ENCODE measurements at places on chromosomes 2 and 18.

- DNase-seq: no peak
Observed at GRCh38 chr2:175742367-175742766, 259.7 kb downstream of the LNPK start.

DNA sequence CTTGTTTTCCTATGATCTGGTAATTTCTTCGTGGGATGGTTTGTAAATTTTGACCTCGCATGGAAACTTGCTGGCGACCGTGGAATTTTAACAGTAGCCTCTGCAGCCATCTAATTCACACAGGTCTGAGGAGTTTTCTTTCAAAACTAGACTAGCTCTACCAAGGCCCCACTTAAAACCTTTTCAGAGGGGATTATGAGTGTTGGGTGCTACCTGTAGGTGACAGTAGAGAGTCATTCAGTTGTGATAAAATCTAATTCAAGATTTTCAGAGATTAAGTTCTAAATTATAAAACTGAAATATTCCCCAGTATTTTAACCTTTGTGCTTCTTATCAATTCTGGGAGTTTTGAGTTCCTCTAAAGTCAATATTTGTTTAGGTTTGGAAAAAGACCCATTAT is 31.0 kb downstream of the THSD7B start:
- no peak for DNase-seq

- DNase-seq: no peak
Observed at GRCh38 chr2:29806461-29806860, 114.9 kb downstream of the ALK start.

DNA sequence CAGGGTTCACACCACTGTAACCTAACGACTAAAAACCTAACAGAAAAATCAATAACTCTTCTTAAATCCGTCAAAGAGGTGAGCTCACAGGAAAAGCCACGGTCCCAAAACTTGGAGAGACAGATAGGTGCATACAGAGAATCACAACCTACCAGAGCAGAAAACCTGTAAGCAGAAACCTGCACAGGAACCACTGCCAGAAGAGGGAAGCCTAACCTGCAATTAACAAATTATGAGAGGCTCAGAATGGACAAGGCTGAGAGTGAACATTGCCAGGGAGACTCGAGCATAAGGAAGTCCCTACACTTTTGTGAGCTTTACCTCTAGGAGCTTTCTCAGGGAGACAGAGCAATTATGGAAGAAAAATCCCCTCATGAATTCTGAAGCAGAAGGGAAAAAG is 156.2 kb upstream of the NETO1 start:
- DNase-seq: no peak

DNA sequence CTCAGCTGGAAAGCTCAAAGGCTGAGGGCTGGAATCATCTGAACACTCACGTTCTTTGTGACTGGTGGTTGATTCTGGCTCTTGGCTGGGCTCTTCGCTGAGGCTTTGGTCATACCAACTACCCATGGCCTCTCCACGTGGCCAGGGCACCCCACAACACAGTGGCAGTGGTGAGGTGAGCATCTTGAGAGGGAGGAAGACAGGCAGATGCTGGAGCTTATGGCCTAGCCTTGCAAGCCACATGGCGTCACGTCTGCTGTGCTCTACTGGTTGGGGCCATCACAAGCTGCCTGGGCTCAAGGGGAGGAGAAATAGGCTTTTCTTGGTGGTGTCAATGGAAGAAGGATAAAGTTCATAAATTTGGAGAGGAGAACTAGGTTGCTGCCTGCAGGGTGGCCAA is 19.6 kb downstream of the LPIN1 start:
- DNase-seq: no peak

GRCh38 chr2:239119346-239120126 is 271.7 kb downstream of the TWIST2 start:
- DNase-seq: no peak

DNA sequence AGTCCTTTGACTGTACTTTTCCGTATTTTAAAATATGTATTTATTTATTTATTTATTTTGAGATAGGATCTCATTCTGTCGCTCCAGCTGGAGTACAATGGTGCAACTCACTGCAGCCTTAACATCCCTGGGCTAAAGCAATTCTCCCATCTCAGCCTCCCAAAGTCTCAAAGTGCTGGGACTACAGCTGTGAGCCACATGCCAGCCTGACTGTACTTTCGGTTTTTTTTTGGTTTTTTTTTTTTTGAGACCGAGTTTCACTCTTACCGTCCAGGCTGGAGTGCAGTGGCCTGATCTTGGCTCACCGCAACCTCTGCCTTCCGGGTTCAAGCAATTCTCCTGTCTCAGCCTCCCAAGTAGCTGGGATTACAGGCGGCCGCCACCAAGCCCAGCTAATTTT is 28.9 kb upstream of the CCNYL1 start:
- DNase-seq: no peak

GRCh38 chr2:147223553-147224060 is 621.2 kb upstream of the ACVR2A start:
- DNase-seq: no peak

DNA sequence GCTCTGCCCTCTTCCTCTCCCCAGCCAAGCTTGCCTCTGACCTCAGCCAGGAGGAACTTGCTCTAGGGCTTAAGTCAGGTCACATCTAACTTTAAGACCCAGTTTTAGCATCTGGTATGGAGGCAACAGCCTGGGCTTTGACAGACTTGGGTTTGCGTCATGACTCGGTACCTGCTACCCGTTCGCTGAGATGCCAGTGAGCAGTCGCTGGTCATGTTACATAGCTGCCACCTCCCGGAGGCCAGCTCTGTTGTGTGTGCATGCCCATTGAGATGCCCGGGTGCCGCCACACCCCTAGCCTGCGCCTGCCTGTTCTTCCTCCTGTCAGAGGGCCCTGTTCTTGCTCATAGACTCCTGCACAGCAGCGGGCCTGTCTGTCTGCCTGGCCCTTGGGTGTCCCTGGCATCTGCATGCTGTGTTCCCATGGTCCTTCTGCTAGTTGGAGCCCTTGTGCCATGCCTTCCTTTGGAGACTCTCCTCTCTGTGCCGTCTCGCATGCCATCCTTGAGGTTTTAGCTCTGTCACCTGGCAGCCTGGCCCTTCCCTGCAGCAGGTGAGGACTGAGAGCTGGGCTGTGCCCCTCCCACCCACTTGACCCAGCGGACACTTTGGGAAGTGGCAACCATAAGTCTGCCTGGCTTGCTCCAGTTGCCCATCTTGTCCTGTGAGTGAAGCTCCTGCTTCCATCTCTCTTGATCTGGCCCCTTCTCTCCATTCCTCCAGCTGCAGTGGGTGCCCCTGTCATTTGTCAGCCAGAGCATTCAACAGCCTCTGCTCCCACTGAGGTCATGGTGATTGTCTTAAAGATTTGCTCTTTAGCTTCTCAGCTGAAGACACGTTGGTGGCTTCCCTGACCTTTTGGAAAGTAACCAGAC is 24.9 kb downstream of the ASAP2 start:
- DNase-seq: no peak

DNA sequence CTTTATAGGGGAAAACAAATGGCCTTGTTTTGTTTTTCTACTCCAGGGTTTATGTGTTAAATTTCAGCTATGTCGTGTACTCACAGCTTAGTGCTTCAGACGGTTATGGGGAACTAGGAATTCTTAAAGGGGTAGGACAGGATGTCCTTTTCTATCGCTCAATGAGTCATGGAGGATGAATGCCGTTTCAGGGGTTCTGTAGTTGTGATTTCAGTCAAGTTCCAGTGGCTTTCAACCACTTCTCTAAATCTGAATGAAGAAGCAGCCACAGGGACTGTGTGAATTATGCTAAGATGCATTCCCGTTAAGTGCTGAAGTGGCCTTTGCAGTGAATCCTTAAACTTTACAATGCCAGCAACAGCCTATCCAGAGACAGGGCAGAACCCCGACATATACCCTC is 1231.7 kb upstream of the ZEB2 start:
- DNase-seq: no peak

DNA sequence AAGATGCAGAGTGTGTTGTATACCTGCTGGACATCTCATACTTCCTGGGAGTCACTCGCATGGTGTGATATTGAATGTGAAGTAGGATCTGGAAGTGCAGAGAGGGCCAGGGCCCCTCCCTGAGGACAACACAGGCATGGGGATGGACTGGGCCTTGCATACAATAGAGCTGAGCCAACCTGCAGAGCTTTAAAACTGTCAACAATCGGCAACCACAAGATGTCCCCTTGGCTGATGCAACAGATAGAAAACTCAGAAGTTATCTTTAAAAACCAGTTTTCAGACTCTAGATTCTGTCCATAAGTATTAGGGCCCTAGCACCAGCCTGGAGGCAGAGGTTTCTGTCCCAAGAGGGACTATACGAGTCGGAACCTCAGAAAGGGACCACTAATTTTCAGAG is 19.7 kb downstream of the EVA1A start:
- DNase-seq: no peak

- peak; percentile 48 for DNase-seq
Observed at GRCh38 chr18:34977838-34978532, 63.2 kb upstream of the MAPRE2 start.

- no peak for DNase-seq
Observed at GRCh38 chr18:6222271-6222670, 192.4 kb downstream of the L3MBTL4 start.

DNA sequence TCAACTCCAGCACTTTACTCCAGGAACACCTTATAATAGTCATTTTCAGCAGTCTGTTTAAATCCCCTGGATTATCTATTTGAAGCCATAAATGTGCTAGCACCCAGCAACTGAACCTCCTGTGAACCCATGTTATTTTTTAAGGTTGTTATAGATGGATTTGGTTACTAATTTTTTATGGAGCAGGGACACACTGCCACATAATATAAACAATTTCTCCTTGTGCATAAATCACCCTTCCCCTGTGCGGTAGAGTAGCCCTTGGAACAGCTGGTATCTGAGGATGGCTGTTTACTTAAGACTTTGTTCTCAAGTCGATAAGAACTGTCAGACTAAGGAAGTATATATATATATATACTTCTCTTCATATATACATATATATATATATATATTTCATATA is 367.4 kb downstream of the EPHA4 start:
- DNase-seq: no peak

Data from nucleus accumbens (tissue), 56 donors.